ENCODE measurements at places on chromosomes 2 and 18. TPM values are rescaled to one million over a fixed set of nuclear protein-coding genes. Genes with fewer than 3 reads are reported as not detected.

The C2orf81 gene
- total RNA-seq = 1.6 TPM

The PAIP2B gene
- total RNA-seq = 3.8 TPM

- peak; percentile 66 for DNase-seq
Measured at GRCh38 chr2:216348756-216349308, 23.5 kb downstream of the MARCHF4 start.

DNA sequence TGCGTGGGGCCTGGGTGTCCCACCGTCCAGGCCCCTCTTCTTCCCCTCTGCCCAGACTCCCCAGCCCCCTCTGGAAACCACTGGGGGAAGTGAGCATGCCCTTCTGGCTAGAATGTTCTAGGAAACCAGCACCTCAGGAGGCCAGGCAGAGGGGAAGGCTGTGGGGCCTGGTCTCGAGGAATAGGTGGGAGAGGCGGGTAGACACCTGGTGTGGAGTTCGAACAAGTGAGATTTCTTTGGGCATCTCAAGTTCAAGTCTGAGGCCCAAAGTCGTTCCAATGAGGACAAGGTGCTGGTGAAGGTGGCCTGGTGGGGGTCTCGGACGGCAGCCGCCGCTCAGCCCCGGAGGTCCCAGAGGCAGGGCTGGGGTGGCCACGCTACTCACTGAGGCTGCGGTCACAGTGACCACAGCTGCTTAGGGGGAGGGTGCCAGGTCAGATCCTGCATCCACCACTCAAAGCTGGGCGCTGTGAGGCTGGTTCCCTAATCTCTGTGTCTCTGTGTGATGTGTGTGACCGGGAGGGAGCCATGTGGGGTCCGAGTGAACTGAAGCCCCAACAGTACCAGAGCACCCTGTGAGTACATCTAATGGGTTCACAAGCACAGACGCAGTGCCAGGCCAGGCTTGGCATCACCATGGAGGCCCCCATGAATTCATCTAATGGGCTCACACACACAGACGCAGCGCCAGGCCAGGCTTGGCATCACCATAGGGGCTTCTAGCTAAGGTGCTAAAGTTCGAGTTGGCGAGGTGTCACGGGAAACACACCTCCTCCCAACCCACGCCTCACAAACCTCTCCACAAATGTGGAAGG lies 26.5 kb upstream of the PXDN start:
- no peak for DNase-seq

Data from PC-3 (cell line).